Smooth muscle cell of the pulmonary artery (primary cell): ENCODE measurements at places on chromosomes 3 and 15. TPM values are rescaled to one million over a fixed set of nuclear protein-coding genes. Genes with fewer than 3 reads are reported as not detected.

DNAH12 gene
- total RNA-seq, result 0.13 TPM in 2 replicates

CAPN3 gene
- 1.6 and 2.7 TPM in 2 replicates for total RNA-seq

CPEB1 gene
- 9.0 and 14.1 TPM in 2 replicates for total RNA-seq

CEMIP gene
- 360 and 994 TPM in 2 replicates for total RNA-seq

PGBD4 gene
- 3.6 and 3.9 TPM in 2 replicates for total RNA-seq

CMTM7 gene
- total RNA-seq, result 8.7 and 17.8 TPM in 2 replicates

CCDC54 gene
- total RNA-seq, result not detected in 2 replicates

LMAN1L gene
- total RNA-seq, result 0.26 TPM in 1 of 2 replicates, not detected in the other

FETUB gene
- total RNA-seq, result not detected in 2 replicates

HTR3E gene
- total RNA-seq, result not detected in 2 replicates

AMT gene
- total RNA-seq, result 0.52 and 1.5 TPM in 2 replicates

BCHE gene
- 0.73 and 1.4 TPM in 2 replicates for total RNA-seq

GOLGA6L7 gene
- total RNA-seq, result not detected in 2 replicates

C3orf49 gene
- total RNA-seq, result not detected in 2 replicates

ADIPOQ gene
- total RNA-seq, result not detected in 2 replicates

FANCD2 gene
- total RNA-seq, result 3.1 and 7.4 TPM in 2 replicates

HGD gene
- 0.40 and 1.3 TPM in 2 replicates for total RNA-seq

GRAMD1C gene
- 2.2 and 4.2 TPM in 2 replicates for total RNA-seq
